ENCODE measurements at places on chromosomes 2 and 18.

DNA sequence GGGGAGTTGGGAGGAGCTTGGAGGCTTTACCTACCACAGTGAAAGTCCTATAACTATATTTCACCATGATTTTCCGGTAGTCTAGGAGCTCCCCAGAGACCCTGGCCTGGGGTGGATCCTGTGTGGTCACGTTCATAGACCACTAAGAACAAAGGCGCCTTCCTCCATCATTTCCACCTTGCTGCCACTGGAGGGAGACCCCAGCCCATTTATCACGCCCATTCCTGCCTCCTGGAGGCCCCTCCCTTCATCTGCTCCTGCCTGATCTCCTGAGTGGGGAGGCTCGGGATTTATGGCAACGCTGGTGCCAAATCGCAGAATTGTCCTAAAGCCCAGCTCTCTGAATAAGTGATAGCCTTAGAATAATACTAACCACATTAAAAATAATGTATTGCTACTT, 507.6 kb upstream of the SPHKAP start:
- peak; percentile 27 for DNase-seq

GRCh38 chr2:20668871-20669475, 2.0 kb downstream of the GDF7 start:
- no peak for DNase-seq

DNA sequence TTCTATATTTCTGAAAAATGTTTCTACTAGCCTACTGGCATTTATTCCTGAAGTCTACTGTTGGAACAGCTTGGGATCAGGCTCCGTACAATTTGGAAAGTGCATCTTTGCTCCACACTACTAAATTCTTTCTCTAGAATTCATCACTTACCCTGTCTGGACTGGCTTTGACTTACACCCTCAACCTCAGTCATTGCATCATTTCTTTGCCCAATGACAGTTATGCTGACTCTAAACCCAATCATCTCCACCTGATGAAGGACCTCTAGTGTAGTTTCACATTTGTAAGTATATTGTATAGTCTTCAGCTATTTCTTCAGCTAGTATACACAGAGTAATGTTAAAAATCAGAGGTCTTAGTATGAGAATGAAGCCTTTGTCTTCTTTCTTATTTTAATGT, 359.6 kb upstream of the MC4R start:
- DNase-seq, result no peak

GRCh38 chr2:195820867-195821565, 164.0 kb downstream of the SLC39A10 start:
- DNase-seq, result no peak

- no peak for DNase-seq
Observed at GRCh38 chr2:152623076-152623740, 94.1 kb downstream of the PRPF40A start.

DNA sequence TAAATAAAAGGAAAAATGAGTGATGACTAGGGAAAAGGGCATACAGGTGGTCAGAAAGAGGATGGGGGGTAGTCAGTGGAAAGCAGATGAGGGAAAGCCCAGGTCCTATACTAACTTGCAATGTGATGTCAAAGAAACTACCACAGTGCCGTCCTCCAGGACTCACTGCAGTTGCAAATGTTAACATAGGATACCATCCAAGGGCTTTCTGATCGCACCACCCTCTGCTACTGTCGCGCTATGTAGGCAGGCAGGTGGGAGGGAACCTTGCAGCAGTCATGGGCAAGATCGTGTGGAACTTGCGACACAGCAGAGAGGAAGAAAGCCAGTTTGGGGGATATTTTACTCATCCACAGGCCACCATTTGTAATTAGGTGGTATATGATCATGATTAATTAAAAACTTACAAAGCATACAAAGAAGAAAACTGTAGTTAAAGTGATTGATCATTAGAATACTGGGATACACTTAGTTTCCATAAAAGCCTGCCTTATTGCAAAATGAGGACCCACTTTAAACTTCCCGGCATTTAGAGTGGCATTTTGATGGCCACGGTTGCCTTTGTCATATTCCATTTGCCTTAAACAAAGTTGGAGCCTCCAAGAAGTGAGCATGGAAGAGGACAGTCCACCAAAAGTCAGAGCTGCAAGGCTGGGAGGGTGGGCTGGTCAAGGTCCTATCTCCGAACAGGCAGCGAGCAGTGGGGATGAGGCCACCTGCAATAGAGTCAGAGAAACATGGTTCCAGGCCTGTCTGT, 8.5 kb upstream of the ROCK2 start:
- DNase-seq, result no peak

DNA sequence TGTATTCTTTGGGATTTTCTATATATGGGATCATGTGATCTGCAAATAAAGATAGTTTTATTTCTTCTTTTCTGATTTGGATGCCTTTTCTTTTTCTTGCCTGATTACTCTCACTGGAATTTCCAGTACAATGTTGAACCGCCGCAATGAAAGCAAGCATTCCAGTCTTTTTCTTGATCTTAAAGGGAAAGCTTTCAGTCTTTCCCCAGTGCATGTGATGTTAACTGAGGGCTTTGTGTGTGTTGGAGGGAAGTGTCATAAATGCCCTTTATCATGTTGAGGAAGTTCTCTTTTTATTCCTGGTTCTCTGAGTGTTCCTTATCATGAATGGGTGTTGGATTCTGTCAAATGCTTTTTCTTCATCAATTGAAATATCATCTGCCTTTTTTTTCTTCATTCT, 16.9 kb upstream of the CYBRD1 start:
- no peak for DNase-seq

DNA sequence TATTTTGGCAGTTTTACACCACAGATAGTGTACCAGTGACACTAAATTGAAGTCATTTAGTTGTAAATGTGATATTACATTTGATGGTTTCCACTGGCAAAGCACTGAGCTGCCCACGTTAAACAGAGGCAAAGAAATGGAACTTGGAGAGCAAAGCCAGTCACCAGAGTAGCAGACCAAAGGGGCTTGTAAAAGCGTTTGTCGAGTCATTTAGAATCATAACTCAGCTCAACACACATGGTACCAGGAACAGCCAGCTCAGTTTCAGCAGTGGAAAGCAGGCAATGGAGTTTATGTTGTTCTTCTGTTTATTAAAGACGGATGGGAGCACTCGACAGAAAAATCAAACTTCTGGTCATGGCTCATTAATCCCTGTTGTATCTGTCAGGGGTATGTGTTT, 91.2 kb downstream of the POU3F3 start:
- DNase-seq, result peak; percentile 61

DNA sequence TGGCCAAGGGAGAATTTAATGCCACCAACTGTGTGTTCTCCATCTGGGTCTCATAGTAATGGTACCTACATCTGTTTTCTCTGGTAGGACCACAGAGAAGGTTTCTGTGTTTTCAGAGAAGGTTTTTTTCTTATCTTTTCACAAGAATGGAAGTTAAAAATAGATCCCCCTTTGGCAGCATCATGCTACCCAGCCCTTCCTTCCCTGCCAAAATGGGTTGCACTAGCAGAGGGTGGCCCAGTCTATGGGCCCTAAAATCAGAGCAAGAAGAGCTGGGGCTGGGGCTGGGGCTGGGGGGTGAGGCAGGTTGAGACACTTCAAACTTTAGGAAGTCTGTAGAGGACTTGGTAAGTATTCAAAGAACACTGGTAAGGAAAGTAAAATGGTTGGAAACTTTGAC, 44.8 kb upstream of the ZDBF2 start:
- no peak for DNase-seq

GRCh38 chr2:103361712-103362111, 599.9 kb downstream of the TMEM182 start:
- no peak for DNase-seq

- DNase-seq, result no peak
Observed at GRCh38 chr18:74766251-74766650, 168.6 kb downstream of the ZNF407 start.

DNA sequence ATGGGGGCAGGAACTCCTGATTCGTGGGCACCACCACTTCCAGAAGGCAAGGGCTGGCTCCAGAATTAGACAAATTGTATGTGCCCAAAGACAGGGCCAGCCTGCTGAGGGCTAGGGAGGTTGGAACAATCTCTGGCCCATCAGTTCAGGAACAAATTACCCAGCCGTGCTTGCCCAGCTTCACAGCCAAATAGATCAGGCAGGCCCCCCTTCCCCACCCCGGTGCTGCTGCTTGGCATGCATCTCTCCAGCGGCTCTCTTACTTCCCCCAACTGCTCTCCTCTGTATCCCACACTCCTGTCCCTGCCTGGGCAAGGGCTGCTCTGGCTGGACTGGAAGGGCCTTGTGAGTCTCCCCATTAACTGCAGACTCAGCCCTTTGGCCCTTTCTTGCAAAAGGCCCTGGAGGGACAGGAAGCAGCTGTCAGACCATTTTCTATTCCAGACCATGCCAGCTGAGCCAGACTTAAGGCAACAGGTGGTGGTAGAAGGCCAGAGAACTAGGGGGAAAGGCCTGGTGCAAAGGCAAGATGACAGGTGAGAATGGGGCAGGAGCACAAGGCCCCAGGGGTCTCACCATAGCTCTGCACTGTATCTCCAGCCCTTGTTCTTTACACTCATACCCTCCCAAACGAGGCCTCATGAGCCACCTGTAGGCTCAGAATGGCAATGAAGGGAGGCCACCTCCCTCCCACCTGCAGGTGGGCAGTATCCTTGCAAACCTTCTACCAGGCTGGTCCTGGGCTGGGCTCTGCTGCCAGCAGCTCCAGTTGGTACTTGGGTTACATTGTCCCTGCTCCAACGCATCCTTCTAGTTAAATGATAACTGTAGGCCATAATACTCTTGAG, 30.7 kb upstream of the ACAA2 start:
- DNase-seq, result no peak

- DNase-seq, result no peak
Observed at GRCh38 chr18:66727991-66728390, 124.1 kb upstream of the CDH19 start.

DNA sequence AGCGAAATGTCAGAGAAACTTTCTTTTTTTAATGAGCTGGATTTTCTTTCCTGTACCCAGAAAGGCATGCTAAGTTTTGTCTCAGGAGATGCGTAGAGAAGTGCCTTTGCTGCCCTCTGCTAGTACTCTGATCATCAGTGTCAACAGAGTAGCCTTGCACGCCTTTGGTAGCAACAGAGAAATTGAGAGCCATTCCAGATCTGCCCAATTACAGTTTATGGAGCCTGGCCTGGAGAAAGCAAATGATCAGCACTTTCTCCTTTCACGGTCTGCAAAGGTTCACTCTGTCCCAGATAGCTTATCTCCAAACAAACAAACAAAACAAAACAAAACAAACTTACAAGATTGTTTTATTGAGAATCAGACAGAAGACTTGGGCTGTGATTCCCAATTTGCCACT, 792.8 kb upstream of the PIK3C3 start:
- no peak for DNase-seq

- DNase-seq, result no peak
Observed at GRCh38 chr2:69043736-69044400, 30.9 kb downstream of the ANTXR1 start.

DNA sequence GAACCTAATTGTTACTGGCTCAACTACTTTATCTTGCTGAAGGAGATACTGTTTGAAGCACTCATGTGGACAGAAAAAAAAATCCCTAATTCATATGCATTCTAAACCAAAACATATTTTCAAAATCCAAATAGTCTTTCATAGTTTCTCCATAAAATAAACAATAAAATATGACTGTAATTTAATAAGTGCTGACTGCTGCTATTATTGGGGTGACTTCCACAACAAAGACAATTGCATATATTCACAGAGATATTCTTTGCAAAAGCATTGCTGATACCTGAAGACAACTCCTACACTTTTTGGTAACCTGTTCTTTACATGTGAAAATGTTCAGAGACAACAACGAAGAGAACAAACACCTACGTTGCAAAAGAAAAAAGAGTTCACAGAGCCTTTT, 73.1 kb upstream of the RPE start:
- no peak for DNase-seq

DNA sequence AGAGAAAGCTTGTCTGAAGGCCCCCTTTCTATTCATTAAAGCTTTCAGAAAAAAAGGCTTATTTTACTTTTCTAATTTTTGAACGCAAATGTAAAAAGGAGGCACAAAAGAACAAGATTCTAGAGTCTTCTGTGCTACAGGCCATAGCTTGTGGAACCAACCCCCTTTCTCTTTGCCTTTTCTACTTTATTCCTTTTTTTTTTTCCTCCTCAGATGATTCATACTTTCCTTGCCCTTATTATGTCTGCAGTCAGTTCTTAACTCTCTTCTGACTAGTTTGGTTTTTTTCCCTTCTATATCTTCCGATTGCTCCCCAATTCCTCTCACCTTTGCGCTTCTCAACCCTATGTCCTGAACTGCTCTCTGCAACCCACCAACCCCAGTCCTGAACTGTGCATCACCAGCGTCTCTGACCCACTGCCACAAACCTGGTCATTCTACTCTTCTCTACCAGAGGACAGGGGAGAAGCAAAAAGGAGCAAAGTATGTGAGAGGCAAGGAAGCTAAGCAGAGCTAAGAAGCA, 56.9 kb upstream of the WIPF1 start:
- DNase-seq, result no peak

DNA sequence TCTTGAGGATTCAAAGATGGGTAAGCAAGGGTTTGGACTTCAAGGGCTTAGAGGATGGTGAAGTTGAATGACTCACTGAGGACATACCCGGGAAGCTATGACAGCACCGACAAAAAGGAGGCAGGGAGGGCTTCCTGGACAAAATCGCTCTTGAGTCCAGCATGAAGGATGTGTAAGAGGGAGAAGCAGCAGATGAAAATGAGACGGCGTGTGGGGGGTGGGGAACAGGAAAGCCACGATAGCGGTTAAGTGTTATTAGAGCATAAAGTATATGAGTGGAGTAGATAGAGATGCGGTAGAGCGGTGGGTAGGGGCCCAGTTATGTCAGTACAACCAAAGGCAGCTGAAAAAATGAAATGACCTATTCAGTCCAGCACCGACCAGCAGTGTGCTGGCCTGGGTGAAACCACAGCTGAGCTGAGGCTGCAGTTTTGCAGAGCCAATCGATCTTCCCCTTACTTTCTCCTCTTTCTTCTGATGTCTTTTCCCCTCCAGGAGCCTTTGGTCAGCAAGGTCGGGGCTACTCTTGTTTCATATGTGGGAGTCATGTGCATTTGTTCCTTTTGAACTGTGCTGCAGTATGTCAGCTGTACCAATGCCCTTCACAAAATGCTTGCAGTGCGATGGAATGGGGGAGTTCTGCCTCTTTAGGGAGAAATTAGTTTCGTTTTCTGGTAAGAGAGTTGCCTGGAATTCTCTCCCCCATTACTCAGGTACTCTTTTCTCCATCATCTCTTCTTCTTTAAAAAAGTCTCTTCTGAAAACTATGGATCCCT, 2.0 kb upstream of the THUMPD2 start:
- peak; percentile 40 for DNase-seq

- DNase-seq, result peak; percentile 26
Observed at GRCh38 chr2:230134496-230135129, 65.9 kb upstream of the SLC16A14 start.

GRCh38 chr18:25896178-25896780, 194.1 kb downstream of the SS18 start:
- peak; percentile 30 for DNase-seq

GRCh38 chr2:207706936-207707860, 4.2 kb upstream of the CCNYL1 start:
- no peak for DNase-seq

Data from NCI-H510A treated with DMSO at 0.1 percent for 48 hours (cell line).